ENCODE measurements at places on chromosomes 12 and 14.

GRCh38 chr12:101746661-101747060 lies 7.4 kb upstream of the SYCP3 start:
- DNase-seq: no peak

DNA sequence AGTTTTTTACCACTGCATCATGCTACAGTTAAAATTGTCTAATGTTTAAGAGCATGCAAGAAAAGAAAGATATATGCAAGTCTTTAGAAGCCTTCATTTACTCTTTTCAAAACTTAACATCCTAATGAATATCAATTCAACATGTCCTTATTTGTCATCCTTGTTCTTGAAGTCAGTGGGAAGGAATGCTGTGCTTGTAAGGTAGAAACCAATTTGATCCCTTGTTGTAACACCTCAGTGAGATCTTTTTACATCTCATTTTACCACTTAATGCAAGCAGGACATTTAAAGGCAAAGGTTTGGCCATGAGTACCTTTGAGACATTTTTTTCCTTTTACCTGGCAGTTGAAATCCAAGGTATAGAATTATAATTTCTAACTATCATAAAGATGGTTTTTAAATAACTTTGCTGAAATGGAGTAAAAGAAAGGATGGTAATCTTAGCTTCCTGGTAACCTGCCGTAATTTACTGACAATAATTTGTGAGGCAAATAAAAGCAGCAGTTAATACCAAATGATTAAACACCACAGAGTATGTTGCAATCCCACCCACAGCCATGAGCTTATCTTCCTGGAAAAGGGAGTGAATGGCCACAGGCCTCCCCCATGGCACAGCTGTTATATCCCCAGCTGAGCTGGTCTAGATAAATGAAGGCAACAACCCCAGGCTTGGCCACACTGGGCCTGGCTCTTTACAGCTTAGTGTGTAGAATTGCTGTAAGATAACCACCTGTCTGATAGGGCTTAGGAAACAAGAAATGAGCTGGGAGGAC lies 33.2 kb upstream of the STRN3 start:
- DNase-seq: peak; percentile 37

GRCh38 chr14:92161521-92161920 lies 39.8 kb downstream of the CPSF2 start:
- no peak for DNase-seq

DNA sequence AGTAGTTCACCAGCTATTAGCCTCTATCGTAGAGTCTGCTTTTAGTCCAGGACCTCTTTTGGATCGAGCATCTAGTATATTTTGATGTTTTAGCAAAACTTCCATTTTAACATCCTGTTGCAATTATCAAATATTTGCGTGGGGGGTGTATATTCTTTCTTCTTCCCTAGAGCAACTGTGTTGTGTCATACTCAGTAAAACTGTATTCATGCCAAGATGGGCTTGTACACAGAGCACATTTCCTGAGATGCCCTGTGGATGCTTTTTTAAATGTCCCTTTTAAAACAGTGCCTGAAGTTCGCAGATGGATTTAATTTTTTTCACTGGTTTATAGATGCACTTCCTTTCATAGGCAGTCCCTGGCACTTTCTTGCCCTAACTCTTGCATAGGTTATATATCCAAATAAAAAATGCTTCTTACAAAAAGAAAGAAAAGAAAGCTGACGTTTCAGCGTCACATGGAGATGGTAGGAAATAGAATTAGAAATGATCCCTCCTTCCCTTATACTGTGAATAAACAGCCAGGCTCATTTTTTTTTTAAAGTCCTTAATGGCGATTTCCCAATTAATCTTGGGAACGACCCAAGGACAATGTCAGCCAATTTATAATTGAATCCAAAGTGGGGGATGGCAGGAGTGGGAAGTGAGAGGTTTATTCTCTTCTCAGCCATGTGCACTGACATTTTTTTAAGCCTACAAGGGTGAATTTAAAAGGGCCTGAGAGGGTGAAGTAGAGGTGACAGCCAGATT lies 247.0 kb downstream of the SLC41A2 start:
- peak; percentile 85 for DNase-seq

GRCh38 chr12:47823422-47824086 lies 3.9 kb upstream of the HDAC7 start:
- no peak for DNase-seq

Data from AG09319 (cell line).